ENCODE measurements at places on chromosomes 7 and 10.

GRCh38 chr10:59750155-59750945, 2.9 kb downstream of the MRLN start:
- no peak for DNase-seq

DNA sequence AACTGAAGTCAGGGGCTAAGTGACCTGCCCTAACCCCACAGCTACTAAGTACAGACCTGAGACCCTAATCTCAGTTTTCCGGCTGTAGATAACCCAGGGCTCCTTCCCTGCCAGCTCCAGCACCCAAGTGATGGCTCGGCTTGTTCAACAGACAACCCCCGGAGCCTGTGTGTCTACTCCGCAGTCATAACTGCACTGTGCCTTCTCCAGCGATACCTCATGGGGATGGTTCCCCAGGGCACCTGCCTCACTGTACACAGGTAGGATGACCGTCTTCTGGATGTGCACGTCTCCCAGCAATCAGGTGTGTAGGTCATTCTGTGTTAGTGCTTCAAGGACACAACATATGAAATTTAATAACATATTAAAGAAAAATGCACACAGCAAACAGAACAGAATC, 37.1 kb downstream of the CPXM2 start:
- DNase-seq, result no peak

- DNase-seq, result peak; percentile 4
Measured at GRCh38 chr7:3897430-3898372, 596.6 kb downstream of the SDK1 start.

DNA sequence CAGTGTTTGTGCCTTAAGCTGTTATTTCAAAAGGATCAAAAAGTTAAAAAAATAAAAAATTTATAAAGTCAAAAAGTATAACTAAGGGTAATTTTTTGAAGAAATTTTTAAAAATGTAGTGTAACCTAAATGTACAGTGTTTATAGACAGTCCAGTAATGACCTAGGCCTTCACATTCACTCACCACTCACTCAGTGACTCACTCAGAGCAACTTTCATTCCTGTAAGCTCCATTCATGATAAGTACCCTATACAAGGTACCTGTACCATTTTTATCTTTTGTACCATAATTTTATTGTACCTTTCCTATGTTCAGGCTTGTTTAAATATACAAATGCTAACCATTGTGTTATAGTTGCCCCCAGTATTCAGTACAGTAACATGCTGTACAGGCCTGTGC, 21.5 kb downstream of the DNAJC9 start:
- no peak for DNase-seq

- no peak for DNase-seq
Measured at GRCh38 chr7:76054123-76055120, 6.5 kb downstream of the MDH2 start.
